ENCODE measurements at places on chromosomes 12 and 14.

- DNase-seq: no peak
Observed at GRCh38 chr12:92861381-92861780, 67.7 kb downstream of the EEA1 start.

DNA sequence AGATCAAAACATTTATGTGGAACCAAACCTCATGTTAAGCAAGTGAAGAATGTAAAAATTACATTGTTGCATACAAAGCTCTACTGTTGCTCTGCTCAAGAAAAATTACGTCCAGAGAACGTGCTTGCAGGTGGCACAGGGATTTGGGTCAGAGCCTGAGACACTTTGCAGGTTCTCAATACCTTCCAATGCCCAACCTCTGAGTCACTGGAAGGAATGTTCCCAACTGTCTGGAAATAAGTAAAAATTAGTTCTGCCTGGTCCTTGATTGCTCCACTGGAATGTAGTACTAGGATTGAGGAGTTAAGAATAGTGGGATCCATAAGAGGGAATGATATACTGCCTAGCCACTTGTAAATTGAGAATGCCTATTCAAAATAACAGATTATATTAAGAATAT is 2.8 kb upstream of the IFNG start:
- no peak for DNase-seq

- no peak for DNase-seq
Observed at GRCh38 chr14:35535483-35536112, 1.6 kb downstream of the INSM2 start.

DNA sequence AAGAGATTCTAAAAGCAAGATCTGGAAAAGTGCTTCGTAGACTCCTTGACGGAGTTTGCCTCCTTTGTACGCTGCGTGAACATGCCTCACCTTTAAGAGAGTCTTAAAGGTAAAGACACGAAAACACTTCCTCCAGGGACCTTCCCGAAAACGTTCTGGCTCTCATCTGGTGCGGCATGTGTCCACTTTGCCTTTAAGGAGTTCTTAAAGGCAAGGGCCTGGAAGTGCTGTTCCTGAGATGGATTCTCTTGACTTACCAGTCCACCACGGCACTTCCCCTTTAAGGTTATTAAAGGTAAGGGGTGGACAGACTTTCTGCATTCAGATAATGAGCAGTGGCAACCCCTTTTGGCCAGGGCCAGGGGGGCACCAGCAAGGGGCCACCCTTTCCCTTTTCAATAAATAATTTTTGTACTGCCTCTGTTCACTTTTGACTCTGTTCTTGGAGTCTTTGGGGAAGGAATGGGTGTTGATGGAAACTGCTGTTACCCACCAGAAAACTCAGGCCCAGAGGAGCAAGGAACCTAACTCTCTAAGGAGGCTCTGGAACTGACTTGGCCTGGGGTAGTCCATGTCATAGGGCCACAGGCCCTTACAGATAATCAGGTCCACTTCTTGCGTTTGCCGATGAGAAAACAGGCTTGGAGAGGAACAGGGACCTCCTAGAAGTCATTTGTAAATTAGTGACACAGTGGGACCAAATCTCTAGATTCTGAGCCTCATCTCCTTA is 4.4 kb downstream of the REM2 start:
- peak; percentile 65 for DNase-seq

GRCh38 chr12:104385510-104385909 is 71.2 kb upstream of the CHST11 start:
- DNase-seq: no peak

GRCh38 chr14:36940476-36940875 is 231.9 kb downstream of the SLC25A21 start:
- no peak for DNase-seq

- peak; percentile 84 for DNase-seq
Observed at GRCh38 chr12:75684678-75685616, 173.5 kb upstream of the KRR1 start.

DNA sequence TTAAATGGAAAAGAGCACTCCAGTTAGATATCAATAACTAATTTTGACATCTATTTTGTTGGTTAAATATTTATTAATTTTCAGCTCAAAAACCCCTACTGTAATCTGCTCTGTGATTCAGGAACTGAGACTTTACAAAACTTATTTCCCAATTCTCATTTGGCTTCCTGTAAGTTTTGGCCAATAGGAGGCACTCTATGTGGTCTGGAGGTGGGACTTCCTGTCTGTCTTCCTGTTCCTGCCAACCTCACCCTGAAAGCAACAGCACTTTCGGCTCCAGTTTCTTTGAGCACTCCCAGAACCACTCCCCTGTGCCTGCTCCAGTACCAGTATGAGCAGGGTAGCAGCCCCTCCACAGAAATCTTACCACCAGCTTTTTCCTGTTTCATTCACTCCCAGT is 1027.0 kb downstream of the VRK1 start:
- DNase-seq: no peak

DNA sequence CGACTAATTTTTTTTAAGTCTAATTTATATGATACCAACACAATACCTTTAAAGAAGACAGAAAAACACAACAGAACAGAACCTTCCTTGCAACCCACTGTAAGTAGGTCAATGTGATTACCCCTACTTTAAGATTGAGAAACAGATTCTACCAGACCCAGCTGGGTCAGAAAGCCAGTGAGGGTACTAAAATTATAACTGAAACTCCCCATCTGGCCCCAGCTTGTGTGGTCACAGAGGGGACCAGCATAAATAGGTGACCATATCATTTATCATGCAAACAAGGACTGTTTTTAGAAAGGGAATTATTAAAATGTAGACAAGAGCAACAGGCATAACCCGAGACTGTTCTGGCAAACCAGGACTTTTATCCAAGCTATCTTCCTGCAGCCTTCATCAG is 30.1 kb upstream of the FRMD6 start:
- DNase-seq: no peak

GRCh38 chr12:79448816-79449215 is 241.9 kb downstream of the PAWR start:
- no peak for DNase-seq

GRCh38 chr12:80763874-80764273 is 47.2 kb downstream of the MYF5 start:
- peak; percentile 83 for DNase-seq

DNA sequence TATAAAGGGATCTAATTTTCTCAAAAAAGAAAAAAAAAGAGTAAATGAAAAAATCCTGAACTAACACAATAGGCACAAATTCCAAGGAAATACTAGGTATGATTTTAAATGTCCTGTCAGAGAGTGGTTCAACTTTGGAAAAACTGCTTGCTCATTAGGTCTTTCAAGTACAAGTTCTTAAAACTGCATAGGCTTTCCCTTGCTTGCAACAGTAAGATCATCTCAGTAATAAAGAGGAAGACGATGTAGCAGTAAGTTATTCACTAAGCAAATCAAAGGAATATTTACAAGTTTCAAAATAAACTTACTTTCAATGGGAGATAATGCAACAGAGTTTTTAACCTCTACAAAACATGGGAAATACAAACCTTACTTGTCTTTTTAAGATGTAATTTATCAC is 21.6 kb downstream of the CORO1C start:
- DNase-seq: no peak
